ENCODE measurements at places on chromosomes 13 and 19.

GRCh38 chr19:7552781-7553180 is 17.3 kb downstream of the PNPLA6 start:
- no peak for DNase-seq

DNA sequence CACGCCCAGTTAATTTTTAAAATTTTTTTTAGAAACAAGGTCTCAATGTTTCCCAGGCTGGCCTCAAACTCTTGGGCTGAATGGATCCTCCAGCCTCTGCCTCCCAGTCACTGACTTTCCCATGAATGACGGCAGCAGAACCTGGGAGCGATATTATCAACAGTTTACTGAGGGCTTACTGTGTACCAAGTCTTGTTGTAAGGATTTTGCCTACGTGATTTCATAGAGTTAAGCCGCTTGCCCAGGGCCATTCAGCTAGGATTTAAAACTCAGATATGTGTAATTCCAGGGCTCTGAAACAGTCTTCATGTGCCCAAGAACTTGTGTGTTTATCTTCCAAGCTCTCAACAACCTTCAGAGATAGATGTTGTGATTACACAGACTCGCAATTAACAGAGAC is 6.0 kb upstream of the KXD1 start:
- no peak for DNase-seq

DNA sequence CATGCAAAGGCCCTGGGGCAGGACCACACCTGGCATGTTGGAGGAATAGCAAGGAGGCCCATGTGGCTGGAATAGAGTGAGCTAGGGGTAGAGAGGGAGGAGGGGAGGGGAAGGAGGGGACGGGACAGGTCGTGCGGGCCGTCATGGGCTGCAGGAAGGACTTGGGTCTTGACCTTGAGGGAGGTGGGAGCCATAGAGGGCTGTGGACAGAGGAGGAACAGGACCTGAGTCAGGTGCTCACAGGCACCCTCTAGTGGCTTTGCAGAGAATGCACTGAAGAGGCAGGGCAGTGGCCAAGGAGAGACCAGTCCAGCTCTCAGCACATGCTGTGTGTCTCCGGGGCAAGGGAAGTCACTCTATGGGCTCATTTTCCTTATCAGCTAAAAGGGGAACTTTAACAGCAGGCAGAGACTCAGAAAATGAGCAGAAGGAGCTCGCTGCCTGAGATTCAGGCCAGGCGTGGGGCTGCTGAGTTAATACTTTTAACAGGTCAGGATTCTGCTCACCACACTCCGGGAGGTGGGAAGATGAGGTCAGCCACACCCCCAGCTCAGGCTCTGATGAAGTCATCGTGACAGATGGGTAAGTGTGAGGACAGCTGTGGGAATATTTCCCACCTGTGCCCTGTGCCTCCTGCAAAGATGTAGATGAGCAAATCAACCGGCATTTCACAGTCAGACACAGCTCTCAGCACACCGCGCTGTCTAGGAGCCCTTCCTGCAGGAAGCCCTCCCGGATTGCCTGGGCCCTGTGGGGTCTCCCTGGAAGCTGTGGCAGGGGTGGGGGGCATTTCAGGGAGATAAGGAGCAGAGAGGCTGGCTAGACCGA is 6.0 kb upstream of the TNFAIP8L1 start:
- DNase-seq = no peak

DNA sequence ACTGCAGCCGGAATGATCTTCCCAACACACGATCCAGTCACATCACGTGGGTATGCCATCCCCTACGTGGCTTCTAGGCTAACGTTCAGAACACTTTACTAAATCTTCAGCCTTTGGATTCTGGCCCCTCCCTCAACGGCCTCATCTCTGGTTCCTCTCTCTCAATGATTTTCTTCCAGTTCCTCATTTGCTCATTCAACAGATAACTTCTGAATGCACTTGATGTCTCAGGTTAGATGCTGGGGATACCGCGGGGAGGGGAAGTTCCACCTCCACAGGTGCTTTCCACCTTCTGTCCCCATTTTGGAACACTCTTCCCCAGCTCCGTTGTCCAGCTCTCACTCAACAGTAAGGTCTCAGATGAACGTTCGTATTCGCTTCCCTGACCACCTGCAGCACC is 66.1 kb downstream of the ATP7B start:
- DNase-seq = no peak

DNA sequence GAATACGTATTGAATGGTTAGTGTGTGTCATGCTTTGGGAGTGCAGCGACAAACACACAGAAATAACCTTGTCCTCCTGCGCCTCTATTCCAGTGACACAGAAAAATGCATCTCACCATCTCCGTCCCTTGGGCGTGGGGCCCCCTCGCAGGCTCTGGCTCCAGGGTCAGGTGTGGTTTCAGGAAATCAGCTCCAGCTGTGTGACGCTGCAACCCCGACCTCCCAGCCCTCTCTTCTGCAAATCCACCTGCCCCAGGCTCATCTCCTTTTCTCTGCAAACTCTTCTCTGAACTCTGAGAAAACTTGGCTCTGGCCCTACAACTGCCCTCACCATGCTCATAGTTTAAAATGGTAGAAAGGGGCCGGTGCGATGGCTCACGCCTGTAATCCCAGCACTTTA is 51.3 kb upstream of the ZNF536 start:
- DNase-seq = no peak

- no peak for DNase-seq
Measured at GRCh38 chr19:44817725-44818465, 9.0 kb downstream of the BCAM start.

- DNase-seq = no peak
Measured at GRCh38 chr19:28583242-28583641, 629.7 kb downstream of the UQCRFS1 start.

GRCh38 chr19:13997631-13997962 is 8.5 kb downstream of the RFX1 start:
- no peak for DNase-seq

GRCh38 chr19:17049711-17050280 is 23.2 kb upstream of the CPAMD8 start:
- DNase-seq = no peak
